ENCODE measurements at places on chromosomes 3 and 15. TPM values are rescaled to one million over a fixed set of nuclear protein-coding genes. Genes with fewer than 3 reads are reported as not detected.

The BRK1 gene
- total RNA-seq, result 74.1 TPM

DNA sequence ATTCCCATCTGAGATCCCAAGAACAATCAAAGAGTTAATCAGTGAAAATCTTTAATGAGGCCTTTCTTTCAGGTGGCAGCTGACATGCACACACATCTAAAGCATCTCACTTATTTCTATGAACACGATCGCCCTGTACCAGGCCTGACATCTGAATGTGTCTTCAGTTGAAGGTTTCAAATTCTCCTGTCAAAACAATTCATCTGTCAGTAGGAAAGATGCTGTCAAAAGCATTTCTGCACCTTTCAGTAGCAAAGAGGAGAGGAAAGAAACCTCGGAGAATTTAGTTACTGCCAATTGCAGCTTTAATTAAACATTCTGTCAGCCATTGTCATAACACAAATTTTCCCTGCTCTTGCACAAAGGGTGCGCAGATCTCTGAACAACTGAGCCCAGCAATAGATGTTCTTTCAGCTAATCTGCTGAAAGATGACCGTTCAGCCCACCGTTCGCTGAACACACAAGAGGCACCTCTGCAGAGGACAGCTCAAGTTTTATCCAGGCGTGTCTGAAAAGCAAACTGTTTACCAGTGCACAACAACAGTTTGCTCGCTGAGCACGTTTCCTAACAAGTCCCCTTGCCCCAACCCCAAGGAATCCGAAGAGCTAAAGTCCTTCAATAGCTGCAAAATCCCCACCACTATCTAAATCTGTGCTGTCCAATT lies 34.1 kb downstream of the LRIG1 start:
- no peak for DNase-seq

The DCUN1D1 gene
- 36.6 TPM for total RNA-seq

- DNase-seq, result peak; percentile 43
These were observed 151.2 kb downstream of the MYRIP start for GRCh38 chr3:39960515-39961191.

- no peak for DNase-seq
These were observed 128.1 kb upstream of the ADPGK start for GRCh38 chr15:72911626-72912025.

DNA sequence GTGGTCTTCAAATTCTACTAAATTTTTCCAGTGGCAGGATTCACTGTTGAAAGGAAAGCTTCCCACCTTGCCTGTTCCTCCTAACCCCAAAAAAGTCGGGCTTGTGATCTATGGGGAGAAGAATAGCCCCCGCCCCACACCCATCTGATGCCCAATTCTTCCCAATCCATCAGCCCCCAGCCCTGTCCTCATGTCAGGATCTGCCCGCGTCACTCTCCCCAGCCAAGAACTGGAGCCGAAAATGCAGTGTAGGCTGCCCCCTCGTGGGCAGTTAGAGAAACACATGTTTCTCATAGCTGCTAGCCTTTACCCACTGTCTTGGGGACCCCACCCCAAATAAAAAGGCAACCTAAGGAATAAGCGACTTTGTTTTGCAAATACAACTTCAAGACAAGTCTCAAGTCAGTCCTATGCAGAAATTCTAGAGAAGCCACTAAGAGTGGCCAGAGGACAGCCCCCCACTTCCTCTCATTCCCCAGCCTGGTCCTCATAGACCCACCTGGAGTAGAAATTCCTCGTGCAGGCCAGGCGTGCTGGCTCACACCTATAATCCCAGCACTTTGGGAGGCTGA lies 13.0 kb upstream of the CSK start:
- DNase-seq, result peak; percentile 19

GRCh38 chr15:60400944-60401343 lies 3.2 kb upstream of the ANXA2 start:
- DNase-seq, result no peak

- no peak for DNase-seq
These were observed 112.4 kb downstream of the C3orf70 start for GRCh38 chr3:185040425-185040824.

The TYRO3 gene
- 17.4 TPM for total RNA-seq

DNA sequence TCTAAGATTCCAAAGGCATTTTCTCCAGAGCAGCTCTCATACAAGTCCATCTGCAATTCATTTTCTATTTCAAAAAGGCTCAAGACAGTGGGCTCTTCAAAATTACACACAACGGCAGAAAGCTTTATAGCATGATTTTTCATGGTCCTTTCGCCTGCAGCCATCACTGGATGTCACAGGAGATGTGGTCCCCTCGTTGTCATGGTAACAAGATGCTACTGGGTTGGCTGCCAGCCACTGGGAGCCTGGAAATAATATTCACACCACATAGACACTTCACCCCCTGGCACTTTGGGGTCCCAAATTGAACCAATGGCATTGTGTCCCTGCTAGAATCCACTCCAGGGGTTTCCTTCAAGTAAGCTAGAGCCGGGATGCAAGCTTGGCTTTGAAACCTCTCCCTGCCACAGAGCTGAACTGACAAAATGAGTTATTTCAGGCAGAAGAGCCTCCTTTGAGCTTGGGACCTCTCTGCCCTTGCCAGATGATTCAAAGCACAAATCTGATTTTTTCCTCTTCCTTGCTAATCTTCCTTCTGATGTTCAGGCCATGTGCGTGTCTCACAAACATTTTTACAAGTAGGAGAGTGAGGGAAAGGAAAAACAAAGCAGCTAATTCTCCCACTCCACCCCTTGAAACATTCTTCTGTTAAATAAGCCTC lies 512.6 kb upstream of the ADAMTS9 start:
- peak; percentile 36 for DNase-seq
